Panc1 (cell line): ENCODE measurements at places on chromosomes 6 and 20.

DNA sequence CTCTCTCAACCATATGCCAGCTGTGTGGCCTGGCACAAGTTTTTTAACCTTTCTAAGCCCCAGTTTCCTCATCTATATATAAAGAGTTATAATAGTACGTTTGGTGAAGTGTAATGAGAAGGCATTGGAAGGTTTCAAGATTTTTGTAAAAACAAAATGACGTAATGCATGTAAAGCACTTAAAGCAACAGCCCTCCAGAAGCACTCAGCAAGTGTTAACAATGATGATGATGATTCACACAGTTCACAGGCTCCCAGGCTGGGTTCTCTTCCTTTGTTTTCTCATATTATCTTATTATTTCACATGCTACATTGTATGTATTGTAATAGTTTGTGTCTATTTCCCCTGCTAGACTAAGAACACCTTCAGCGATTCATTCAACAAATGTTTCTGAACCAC lies 6.2 kb downstream of the CEP250 start:
- DNase-seq: no peak

DNA sequence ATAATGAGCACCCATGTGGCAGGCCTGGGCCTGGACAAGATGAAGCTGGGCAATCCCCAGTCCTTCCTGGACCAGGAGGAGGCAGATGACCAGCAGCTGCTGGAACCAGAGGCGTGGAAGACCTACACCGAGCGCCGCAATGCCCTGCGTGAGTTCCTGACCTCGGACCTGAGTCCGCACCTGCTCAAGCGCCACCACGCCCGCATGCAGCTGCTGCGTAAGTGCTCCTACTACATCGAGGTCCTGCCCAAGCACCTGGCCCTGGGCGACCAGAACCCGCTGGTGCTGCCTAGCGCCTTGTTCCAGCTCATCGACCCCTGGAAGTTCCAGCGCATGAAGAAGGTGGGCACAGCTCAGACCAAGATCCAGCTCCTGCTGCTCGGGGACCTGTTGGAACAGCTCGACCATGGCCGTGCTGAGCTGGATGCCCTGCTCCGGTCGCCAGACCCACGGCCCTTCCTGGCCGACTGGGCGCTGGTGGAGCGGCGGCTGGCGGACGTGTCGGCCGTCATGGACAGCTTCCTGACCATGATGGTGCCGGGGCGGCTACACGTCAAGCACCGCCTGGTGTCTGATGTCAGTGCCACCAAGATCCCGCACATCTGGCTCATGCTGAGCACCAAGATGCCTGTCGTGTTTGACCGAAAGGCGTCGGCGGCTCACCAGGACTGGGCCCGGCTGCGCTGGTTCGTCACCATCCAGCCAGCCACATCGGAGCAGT lies 1.9 kb downstream of the FNDC11 start:
- no peak for DNase-seq

DNA sequence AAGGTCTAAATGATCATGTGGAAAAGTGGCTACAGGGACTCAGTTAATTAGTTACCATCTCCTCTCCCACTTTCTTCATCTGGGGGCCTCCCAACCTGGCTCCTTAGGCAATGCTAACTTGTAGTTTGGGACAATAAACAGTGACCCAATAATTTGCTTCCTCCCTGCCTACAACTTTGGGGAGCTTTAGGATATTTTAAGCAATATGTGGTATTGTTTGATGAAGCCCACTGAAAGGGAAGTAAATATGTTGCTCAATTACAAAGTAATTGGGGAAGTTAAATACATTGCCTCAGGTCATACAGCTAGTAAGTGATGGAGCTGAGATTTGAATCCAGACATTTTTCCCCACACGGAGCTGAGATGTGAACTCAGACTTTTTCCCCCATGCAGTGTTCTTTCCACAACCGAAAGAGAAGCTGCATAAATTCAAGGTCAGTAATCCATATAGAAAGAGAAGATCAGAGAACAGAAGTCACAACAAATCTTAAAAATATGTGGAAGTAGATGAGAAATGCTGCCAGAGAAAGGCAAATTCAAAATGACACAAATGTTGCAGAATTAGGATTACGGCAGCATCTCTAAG lies 26.6 kb downstream of the ZHX3 start:
- no peak for DNase-seq

- DNase-seq: no peak
These were observed 110.6 kb downstream of the TRDN start for GRCh38 chr6:123526128-123526527.

DNA sequence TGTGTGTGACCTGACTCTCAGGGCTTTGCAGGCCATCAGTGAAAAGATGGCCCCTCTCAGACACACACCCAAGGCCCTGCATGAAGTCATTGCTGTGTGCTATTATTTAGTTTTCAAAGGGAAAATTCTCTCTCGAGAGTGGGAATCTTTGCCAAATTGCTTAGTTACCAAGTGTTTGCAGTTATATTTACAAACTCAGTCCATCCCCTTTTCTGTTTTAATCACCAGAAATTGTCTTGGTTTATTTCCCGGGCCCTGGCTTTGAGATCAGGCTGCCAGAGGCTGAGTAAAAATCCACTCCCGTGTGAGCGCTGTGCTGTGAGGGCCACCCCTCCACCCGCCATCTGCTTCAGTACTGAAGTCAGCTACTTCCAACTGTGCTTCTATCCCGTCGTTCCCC lies 163.1 kb downstream of the SOD2 start:
- DNase-seq: no peak

DNA sequence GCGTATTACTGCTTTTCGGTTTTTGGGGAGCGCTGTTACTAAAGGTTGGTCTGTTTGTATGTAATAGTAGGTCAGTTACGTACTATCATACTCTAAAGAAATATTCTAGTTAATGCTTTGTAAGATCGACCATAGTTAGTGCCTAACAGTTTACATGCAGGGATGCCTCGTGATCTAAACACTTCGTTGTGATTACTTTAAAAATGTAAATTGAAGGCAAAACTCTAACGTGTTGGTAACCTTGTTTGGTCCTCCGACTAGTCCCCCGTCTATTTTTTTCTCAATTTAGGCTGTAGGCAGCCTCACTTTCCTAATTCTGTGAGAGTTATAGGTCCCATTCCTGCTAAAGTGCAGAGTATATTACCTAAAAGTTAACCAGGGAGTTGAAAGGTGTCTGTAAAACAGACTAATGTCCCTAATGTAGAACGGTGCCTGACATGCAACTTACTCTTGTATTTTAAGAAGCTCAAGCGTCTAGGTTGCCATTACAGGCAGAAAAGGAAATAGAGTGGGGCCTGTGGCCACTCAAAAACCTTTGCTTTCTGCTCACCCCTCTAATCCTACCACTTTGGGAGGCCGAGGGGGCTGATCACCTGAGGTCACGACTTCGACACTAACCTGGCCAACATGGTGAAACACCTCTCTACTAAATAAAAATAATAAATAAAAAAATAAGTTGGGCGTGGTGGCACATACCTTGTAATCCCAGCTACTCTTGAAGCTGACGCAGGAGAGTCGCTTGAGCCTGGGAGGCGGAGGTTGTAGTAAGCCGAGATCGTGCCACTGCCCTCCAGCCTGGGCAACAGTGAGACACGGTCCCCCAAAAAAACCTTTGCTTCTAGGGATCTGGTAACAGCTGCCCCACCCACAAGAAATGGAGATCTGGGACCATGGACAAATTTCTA lies 37.8 kb downstream of the HFE start:
- DNase-seq: no peak

DNA sequence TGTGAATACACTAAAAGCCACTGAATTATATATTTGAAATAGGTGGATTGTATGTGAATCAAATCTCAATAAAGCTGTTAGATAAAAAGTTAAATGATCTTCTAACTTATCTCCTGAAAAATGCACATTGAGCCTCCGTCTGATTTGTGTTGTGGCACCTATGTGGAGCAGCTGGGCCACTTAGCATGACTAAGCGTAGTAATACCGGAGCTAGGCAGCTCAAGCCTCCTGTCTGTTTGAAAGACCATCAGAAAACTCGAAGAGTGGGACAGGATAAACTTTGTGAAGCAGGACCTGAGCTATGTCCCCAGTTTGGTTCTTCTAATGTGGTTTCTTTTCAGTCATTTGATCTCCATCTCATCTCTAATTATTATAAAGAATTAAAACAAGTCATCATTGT lies 11.0 kb upstream of the NOL7 start:
- DNase-seq: no peak

DNA sequence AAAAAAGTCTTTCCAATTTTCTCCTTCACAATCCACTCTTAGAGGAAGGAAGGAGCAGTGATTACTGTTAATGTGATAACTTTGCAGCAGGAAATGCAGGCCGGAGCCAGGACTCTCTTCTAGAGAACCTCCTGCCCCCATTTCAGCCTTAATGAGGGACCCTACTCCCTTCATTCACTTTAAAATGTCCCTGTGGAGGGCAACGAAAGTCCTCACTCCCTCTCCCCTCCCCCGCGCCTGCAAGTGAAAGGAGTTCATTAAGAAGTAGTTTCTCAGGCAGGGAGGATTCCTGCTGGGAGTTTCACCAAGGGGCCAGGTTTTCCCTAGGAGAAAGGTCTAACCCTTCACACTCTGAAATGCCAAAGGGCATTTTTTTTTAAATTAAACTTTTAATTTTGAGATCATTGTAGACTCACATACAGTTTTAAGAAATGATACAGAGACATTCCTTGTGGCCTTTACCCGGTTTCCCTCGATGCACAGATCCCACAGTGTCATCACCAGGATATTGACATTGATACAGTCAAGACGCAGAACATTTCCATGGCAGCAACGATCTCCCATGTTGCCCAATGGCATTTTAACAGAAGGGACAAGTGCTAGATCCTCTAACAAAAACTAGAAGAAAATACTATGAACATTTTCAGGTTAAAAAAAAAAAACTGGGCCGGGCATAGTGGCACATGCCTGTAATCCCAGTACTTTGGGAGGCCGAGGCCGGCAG lies 6.8 kb upstream of the COMMD7 start:
- DNase-seq: no peak

DNA sequence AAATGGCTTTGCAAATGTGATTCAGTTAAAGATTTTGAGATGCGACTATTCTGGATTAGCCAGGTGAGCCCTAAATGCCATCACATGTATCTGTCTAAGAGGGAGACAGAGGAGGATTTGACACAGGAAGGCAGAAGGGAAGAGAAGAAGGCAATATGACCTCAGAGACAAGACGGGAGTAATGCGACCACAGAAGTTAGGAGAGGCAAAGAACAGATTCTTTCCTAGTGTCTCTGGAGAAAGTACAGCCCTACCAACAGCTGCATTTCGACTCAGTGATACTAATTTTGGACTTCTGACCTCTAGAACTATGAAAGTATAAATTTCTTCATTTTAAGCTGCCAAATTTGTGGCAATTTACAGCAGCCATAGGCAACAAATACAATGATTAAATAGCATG lies 24.2 kb upstream of the TPD52L1 start:
- no peak for DNase-seq

GRCh38 chr6:134502614-134503549 lies 185.0 kb upstream of the SGK1 start:
- no peak for DNase-seq

DNA sequence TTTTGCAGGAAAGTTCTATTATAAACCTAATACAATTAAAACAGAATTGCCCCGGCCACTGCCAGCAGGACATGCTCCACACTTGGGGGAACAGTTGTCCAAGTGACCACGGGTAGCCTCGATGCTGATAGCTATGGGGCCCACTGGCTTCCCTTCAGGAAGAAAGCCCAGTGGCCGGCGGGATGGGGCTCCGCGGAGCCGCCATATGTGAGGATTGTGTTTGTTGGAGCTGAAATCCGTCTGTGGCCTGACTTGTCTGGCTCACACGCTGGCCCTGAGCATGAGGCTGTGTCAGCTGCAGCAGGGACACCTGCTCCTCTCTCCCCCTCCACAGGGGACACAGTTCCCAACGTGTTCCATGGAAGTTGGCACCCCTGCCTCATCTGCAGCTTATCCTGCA lies 46.6 kb downstream of the ZNF831 start:
- DNase-seq: no peak

GRCh38 chr6:155143029-155143577 lies 120.7 kb upstream of the CLDN20 start:
- DNase-seq: no peak

GRCh38 chr20:38842026-38842425 lies 36.5 kb downstream of the PPP1R16B start:
- no peak for DNase-seq

DNA sequence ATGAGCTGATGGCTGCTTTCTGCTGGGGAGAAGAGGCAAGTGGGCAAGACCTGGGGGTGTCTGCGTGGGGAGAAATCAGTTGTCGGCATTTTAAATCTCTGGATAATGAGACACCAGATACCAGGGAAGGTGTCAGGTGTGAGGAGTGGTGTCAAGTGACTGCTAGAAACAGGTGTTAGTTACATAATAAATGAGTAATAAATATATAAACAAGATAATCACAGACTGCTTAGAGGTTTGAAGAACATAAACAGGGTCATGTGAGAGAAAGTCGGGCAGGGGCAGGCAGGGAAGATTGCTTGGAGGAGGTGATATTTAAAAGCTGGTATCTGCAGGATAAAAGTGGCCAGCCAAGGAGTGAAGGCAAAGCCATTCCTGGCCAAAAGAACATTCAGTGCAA lies 87.2 kb upstream of the RIN2 start:
- no peak for DNase-seq

GRCh38 chr6:64227863-64228262 lies 592.3 kb downstream of the PHF3 start:
- no peak for DNase-seq

DNA sequence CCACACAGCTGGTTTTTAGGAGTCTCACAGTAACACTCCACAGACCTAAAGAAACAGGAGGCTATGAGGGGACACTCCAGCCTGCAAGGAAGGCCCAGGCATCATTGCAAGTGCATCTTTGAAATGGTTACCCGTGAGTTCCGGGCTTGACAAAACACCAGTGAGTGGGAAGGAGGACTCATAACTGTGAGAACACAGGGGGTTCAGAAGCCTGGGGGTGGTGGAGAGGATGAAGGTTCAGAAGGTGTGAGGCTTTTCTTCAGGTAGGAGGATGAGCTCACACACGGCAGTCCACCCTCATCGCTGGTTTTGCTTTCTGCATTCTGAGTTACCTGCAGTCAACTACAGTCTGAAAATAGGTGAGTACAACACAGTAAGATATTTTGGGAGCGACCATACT lies 39.9 kb downstream of the MAP7 start:
- no peak for DNase-seq

DNA sequence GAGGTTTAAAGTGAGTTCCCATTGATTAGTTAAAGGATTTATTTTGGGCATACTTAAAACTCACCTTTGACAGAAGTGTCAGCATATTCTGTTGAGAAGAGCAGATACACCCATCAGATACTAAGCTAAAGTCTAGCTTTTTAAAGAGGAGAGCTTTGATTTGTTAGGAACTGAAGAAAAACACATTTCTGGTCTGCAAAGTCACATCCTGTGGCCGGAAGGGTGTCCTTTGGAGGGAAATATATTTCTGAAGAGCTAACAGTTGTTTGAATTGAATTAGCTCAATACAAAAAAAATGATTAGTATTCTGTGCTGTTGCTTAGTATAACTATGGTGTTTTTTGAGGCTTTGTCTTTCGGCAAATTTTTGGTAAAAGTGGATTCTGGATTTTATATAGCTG lies 302.7 kb downstream of the RFPL4B start:
- no peak for DNase-seq
